ENCODE measurements at places on chromosomes 5 and 9.
A peak's percentile ranks its signal among the peaks of the same experiment; 100 is the strongest.

DNA sequence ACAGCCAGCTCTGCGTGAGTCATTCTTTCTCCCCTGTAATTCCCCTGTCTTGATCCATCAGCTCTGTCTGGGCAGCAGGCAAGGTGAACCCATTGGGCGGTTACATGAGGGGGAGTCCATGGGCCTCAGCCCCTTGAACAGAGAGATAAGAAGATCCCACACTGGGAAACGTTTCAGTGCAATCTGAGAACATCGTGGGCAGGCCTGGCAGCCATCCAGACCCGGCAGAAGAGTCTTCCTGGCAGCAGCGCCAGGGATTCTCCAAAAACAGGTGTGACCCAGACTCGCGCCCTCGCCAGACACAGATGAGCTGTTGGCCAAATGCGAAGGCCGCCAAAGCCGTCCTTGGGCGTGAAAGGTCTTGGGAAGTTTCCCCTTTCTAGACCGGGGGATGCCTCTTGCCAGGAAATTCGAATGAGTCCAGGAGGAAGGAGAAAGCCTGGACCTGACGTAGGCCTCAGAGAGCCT is 6.4 kb upstream of the SLC12A7 start:
- no peak for DNase-seq

- no peak for DNase-seq
These were observed 3.3 kb downstream of the SLF1 start for GRCh38 chr5:94621763-94622162.

DNA sequence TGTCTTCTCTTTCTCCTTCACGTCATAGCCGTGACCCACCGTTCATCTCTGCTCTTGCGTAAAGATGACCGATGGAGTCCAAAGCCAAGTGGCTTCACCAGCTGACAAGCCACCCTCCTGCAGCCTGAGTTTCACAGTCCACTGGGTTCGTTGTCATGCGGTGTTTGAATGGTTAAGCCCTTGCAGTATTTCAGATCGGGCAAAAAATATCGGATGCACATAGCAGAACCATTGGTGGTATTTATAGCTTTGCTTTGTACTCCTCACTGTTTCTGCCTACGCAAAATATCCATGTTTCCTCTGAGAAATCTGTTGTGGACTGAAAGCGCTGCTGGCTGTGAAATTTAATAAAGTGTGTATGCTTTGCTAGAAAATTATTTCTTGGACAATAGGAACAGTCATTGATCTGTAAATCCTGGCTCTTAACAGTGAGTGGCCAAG is 34.5 kb upstream of the NCS1 start:
- no peak for DNase-seq

DNA sequence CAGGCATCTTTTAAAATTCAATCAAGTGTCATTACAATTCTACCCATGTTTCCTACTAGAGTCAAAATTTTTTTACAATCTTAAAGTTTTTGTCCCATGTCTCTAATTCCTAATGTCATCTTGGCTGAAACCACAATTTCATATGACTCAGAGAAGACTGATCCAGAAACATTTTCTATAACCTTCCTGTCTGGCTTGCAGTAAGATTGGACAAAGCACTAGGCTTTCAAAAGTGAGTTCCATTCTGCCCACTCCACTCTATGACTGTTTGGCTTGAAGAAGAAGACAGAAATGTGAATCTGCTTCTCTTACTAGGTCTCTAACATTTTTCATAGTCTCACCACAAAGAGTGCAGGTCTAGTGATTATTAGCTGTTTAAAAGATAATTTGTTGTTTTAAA is 88.8 kb downstream of the NR3C1 start:
- no peak for DNase-seq

GRCh38 chr5:175880797-175881312 is 9.5 kb downstream of the CPLX2 start:
- no peak for DNase-seq

DNA sequence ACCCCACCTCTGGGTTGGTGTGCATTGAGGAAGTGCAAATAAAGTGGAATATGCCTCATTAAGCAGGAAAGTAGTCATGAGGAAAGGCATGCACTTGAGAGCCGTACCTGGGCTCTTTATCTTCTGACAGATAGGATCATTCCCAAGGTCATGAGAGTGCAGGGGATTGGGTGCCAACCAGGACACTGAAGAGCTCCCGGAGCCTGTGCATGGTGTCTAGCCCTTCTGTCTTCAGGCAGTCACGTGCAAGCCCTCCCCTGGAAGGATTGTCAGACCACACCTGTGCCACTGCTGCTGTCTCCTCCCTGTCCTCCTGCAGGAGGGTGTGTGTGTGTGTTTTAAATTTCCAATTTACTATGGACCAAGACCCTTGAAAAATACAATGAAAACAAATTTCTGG is 69.6 kb downstream of the PDE8B start:
- no peak for DNase-seq

DNA sequence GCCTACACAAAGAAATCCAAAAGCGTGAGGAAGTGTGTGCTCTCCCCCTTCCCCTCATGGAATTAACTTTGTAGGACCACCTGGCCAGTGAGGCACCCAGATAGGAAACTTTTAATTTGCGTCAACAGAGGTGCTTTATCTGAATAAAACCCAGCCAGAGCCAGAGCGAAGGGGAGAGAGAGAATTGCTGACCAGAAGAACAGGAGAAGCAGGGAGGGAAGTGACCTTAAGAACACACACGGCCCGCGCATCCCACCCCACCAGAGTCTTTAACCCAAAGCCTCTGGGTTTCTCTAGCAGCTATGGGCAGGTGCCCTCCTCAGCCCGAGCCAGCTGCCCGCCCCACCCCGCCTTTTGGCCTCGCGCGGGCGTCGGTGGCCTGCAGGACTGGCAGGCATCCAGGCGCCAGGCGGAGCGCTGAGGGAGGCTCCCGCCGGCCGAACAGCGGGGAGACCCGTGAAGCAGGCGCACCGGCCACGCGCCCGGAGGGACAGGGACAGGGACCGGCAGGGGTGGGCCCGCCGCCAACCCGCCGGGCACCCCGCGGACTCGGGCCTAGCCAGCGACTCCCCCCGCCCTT is 580 bp downstream of the ERAP1 start:
- DNase-seq: peak; percentile 87

DNA sequence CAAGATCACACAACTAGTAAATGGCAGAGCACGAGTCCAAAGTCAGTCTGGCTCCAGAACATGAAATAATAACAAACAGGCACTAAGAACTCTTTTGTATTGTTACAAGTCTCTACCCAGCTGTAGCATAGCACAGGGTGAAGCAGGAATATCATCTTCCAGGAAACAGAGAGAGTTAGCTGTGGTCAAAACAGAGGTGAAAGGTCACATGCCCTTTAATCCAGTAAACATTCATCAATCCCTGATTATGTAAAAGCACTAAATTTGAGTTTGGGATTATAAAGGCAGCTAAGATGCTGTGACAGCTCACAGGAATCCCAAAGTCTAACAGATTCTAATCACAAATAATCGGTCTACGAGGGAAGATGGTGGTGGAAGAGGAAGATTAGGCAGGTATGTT is 133.0 kb upstream of the ASTN2 start:
- no peak for DNase-seq

DNA sequence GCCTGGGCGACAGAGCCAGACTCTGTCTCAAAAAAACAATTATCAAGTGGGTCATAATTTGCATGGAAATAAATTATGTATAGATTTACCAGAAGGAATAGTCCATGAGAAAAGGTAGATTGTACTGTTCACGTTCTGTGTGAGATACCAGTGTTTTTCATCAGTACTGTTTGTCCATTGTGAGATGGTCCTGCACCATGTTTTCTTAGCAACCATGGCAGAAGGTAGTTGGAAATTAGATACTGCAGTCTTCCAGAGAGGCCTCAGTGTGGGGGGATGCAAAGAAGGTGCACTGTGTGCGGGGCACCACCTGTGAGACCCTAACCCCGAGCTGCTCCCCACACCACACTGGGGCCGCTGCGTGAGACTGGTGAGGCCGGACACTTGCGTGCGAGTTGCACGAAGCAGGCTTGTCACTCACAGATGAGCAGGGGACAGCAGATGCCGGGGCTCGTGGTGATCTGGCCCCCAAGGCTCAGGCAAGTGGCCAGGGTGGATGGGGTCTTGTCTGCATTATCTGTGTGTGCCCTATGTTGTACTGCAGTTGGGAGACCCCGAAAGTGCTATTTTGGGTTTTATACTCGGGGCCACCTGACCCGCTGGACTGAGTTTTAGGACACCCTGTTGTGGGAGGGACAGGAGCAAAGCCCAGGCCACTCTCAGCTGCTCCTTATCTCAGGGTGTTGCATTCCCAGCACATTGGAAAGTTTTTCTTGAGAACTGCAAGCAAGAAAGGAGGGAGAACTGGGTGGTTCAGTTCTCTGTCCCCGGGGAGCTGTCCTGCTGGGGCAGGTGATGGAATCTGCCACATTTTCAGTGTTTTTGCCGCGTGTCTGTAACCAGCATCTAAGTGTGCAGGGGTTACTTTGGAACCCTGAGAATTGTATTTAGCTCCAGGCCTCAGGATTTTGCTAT is 61.9 kb downstream of the EHMT1 start:
- no peak for DNase-seq

DNA sequence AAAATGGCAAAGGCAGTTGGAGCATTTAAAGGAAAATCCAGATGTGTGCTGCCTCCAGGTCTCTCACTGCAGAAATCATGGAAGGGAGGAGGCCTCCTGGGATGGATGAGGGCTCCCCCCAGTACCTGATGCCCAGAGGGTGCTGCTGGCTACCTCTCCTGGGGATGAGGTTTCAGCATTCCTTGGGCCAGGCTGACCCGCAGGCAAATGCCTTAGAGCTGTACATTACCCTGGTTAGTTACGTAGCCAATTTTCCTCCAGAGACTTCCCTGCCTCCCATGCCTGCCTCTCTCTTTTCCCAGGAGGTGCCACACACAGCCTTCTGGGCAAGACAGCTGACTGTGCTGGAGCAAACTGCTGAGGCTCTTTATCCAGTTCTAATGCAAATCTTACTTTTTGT is 65.3 kb downstream of the RGS3 start:
- no peak for DNase-seq

- DNase-seq: no peak
These were observed 294.7 kb downstream of the ZSWIM6 start for GRCh38 chr5:61626639-61627282.

Measured in left forelimb (tissue), 1 donor.